ENCODE measurements at places on chromosomes 11 and 22.
A peak's percentile ranks its signal among the peaks of the same experiment; 100 is the strongest.

DNA sequence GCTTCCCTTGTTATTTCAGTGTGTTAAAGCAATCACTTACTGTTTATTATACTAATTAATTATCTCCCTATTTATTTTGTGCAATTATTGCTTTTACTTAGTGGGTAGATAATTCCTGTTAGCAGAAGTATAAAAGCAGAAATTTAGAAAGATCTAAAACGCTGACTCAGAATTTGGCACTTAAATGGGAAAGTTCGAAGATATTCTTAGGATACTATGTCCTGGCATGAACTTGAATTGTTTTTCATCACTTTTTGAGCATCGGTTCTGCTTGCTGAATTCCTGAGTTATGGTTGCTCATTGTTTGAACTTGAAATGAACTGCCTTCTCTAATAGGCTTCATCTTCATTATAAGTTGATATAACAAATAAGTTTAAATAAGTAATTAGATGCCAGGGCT lies 325.4 kb downstream of the JRKL start:
- no peak for DNase-seq

GRCh38 chr11:76626266-76626665 lies 44.3 kb downstream of the LRRC32 start:
- no peak for DNase-seq

GRCh38 chr11:122696662-122697061 lies 41.1 kb downstream of the UBASH3B start:
- peak; percentile 65 for DNase-seq

DNA sequence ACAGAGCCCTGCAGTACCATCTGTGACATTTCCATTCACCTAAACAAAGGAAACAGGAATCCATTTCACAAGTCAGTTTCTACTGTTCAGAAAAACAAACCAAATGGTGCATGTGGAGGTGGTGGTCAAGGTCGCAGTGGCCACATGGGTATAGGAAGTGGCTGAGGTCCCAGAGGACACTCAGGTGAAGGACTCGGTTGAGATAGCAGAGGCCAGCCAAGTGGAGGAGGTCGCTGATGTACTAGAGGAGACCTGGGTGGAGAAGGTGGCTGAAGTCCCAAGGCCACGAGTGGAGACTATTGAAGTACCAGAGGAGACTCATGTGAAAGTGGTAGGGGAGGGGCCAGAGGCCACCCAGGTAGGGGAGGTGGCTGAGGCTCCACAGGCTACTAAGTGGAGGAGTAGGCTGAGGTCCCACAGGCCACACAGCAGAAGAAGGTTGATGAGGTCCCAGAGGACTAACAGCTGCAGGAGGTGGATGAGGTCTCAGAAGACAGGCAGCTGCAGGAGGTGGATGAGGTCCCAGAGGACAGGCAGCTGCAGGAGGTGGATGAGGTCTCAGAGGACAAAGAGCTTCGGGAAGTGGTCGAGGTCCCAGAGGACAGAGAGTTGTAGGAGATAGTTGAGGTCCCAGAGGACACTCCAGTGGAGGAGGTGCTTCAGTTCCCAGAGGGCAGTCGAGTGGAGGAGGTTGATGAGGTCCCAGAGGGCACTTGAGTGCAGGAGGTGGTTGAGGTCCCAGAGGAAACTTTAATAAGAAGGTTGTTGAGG lies 40.2 kb downstream of the ZNF195 start:
- DNase-seq, result no peak

GRCh38 chr11:61826930-61827570 lies 1.1 kb upstream of the FADS2 start:
- no peak for DNase-seq

GRCh38 chr11:628056-628455 lies 1.1 kb upstream of the SCT start:
- no peak for DNase-seq

DNA sequence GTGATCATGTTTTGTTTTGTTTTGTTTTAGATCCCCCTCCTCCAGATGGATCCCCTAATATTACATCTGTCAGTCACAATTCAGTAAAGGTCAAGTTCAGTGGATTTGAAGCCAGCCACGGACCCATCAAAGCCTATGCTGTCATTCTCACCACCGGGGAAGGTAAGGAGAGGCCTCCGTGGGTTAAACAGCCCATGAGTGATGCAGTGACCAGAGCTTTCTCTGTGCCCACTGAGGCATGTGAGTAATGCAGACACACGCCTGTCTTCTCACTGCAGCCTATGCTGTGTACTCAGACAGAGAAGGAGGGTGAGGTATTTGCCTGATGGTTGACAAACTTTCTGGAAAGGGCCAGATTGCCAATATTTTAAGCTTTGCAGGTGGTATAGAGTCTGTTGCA lies 73.7 kb upstream of the OR4B1 start:
- no peak for DNase-seq

DNA sequence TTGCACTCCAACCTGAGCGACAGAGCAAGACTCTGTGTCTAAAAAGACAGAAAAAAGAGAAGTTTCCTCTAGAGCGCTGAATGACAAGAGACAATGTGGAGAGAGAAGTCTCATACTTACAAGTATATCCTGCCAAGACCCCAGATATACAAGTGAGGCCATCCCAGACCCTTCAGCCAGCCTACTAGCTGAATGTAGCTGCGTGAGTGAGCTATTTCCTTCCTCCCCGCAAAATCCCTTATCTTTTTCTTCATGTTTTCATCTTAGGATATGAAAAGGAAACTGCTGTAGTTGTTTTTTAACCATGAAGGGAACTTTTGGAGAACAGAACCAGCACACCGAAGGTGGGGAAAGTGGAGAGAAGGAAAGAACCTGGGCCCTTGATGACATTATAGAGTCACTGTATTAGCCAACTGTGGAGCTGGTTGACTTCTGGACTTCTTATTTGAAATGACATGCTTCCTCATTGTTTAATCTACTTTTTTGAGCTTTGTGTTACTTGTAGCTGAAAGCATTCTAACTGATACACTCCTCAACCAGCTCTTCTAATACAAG lies 4.4 kb upstream of the DDX17 start:
- no peak for DNase-seq

GRCh38 chr22:26740253-26740652 lies 82.9 kb downstream of the MIAT start:
- DNase-seq, result no peak

- peak; percentile 35 for DNase-seq
Measured at GRCh38 chr11:113994077-113994954, 19.4 kb downstream of the HTR3A start.

- no peak for DNase-seq
Measured at GRCh38 chr11:122154994-122155393, 39.0 kb upstream of the BLID start.

- no peak for DNase-seq
Measured at GRCh38 chr22:26681395-26681821, 24.0 kb downstream of the MIAT start.

DNA sequence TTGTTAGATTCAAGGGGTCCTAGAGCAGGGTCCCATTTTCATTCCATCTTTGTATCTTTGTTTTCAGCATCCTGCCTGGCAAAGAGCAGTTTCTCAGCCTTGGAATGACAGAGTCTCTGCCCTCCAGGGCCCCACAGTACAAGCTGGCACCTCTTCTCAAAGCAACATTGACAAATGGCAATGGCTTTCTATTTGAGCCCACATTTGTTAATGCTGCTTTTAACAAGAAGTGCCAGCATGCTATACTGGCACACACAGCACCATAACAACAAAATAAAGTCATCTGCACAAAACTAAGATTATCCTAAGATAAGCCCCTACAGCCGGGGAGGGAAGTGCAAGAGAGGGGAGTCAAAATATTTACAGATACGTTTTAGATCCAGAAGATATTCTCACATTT lies 309.7 kb upstream of the C11orf87 start:
- DNase-seq, result no peak

GRCh38 chr11:100190395-100190794 lies 496.7 kb upstream of the ARHGAP42 start:
- DNase-seq, result no peak

DNA sequence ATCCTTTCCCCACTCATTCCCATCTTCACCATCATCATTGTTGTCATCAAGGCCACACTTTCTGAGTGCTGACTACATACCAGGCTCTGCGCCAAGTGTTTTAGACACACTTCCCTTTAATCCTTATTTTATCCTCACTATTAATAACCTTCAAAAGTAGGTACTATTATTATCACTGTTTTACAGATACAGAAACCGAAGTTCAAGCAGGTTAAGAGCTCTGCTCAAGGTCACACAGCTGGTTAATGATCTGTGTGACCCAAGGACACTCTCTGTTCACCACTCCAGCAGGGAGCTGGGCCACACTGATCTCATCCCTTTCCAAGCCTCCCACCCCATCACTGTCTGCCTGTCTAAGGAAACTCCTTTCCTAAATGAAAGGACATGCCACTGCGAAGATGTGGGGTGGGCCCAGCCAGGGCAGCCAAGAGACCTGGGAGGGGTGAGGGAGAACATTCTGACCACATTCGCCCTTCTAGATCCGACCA lies 17.2 kb upstream of the TSKU start:
- DNase-seq, result no peak

DNA sequence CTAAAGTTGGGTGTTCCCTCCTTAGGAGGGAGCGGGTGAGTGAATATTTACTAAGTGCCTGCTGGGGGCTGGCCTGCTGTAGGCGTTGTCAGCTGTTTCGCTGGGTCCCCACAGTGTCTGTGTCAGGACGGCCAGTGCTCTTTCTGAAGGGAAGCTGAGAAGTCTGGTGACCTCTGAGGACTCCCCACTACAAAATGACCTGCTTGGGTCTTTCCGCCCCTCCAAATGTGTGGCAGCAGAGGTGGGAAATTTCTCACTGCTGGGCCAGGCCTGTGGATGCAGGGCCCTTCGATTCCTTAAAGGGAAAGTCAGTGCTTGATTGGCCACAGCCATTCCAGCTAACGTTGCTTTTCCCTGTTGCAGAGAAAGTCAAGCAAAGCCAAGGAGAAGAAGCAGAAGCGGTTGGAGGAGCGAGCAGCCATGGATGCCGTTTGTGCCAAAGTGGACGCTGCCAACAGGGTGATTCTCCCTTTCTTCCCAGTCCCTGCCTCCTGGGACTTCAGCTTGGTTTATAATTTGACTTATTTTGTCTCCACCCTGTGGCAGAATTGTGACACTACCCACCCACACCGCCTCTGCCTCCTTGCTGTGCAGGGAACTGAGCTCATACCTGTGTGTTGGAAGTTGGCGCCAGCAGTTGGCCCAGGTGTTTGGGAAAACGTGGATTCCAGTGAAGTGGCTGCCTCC lies 6.8 kb downstream of the NAA40 start:
- DNase-seq, result peak; percentile 39

DNA sequence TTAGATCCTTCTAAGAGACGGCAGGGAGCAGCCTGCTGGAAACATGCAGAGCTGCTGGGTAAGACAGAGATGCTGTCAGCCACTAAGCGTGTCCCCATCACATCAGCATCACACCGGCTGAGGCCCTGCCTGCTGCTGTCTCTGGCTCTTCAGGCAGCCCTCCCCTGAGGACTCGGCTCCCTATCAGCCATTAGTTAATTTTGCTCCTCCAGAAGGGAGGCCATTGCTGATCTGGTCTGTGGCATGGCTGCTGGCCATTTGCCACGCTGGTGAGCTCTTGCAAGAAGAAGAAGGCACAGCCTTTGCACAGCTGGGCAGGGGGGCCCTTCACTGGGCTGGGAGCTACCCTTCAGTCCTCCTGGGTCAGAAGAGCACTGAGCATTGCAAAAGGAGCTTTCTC lies 131.2 kb upstream of the PARVA start:
- DNase-seq, result no peak

GRCh38 chr11:8802251-8802650 lies 108.7 kb upstream of the AKIP1 start:
- DNase-seq, result no peak

DNA sequence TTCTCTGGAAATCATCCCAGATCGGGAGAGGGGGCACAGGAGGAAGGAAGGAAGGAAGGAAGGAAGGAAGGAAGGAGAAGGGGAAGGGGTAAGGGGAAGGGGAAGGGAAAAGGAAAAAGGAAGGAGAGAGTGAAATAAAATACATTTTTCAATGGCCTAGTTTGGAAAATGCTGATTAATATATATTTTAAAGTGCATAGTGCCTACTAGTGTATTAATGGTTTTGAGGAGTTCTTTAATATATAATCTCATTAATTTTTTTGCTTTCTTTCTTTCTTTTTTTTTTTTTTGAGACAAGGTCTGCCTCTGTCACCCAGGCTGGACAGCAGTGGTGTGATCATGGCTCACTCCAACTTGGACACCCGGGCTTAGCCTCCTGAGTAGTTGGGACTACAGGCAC lies 107.8 kb upstream of the FOLH1 start:
- DNase-seq, result no peak

GRCh38 chr11:131690776-131691175 lies 320.4 kb downstream of the NTM start:
- no peak for DNase-seq

GRCh38 chr11:44747836-44748235 lies 21.1 kb downstream of the TSPAN18 start:
- DNase-seq, result no peak

DNA sequence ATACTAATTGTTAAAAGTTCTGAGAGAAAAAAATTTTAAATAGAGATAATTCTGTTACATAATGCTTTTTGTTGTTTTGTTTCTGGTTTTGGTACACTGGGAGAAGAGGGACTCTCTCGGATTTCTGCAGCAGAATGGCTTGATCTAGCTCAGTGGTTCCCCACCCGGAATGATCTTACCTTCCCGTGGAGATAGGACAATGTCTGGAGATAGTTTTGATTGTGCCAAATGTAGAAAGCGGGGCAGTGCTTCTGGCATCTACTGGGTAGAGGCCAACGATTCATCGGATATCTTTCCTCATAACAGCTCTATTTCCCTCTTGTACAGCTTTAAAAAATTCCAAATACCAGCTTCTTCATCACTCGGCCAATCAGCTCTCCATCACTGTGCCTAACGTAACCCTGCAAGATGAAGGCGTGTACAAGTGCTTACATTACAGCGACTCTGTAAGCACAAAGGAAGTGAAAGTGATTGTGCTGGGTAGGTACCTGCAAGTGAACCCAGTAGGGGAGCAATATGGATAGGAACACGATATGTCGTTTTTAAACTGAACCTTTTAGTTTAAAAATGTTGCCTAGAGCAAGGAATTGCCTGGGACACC lies 13.2 kb downstream of the CRTAM start:
- DNase-seq, result peak; percentile 11

DNA sequence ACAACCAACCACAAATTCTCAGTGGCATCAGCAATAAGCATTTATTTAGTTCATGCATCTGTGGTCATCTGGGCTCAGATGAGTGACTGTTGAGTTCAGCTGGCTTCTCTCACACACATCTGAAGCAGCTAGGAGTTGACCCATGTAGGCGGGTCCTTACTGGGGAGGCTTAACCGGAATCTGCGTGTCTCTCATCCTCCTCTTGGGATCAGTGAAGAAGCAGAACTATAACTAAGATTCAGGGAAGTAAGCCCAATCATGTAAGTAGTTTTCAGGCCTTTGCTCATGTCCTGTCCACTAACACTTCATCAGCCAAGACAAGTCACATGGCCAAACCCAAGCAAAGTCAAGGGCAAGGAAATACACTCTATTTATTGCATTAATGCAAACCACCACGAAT lies 236.2 kb downstream of the C11orf87 start:
- no peak for DNase-seq
